ENCODE measurements at places on chromosomes 4 and X.

DNA sequence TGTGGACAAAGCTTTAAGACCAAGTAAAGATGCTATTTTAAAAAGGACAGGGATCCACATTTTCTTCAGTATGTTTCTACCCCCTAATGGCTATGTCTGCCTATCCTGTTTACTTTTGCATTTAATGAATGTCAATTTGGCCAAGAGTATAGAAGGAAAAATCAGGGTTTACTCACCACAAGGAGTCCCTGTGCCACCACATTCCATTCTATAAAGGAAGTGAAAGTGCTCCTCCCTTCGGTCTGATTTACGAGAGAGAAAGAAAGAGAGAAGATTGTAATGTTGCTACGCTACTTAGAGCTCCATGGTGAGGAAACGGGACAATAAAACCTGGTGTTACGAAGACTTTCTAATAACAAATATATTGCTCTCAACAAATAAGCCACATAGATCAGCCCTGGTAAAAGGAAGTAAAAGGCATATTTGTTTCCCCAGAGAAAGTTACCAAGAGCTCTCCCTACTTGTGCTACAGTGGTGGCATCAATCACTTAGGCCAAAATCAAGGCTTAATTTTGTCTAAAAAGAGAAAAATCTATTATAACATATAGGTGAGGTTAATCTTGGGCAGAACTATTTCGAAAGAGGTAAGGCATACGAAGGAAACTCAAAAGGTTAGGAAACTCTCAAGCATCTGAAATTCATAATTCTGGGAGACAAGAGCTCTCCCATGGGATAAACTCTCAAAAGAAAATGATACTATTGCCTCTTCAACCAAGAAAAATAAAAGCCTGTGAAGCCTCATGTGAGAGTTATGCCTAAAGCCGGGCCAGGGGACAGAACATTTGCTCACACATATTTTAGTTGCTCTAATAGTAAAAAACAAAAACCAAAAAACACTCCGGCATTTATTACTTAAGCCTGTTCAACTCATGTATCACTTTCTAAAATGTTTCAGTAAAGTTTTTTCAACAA, 29.5 kb downstream of the TAPT1 start:
- DNase-seq: no peak

- DNase-seq: no peak
Observed at GRCh38 chrX:41291309-41291708, 42.7 kb upstream of the DDX3X start.

- no peak for DNase-seq
Observed at GRCh38 chr4:3760841-3761240, 5.3 kb upstream of the ADRA2C start.

GRCh38 chrX:149213264-149213663, 291.8 kb downstream of the IDS start:
- no peak for DNase-seq

GRCh38 chr4:69124941-69125340, 28.7 kb downstream of the UGT2B7 start:
- DNase-seq: no peak

GRCh38 chrX:143306991-143307937, 210.0 kb downstream of the SPANXN3 start:
- DNase-seq: no peak

- DNase-seq: no peak
Observed at GRCh38 chr4:182695842-182696241, 221.3 kb downstream of the DCTD start.

DNA sequence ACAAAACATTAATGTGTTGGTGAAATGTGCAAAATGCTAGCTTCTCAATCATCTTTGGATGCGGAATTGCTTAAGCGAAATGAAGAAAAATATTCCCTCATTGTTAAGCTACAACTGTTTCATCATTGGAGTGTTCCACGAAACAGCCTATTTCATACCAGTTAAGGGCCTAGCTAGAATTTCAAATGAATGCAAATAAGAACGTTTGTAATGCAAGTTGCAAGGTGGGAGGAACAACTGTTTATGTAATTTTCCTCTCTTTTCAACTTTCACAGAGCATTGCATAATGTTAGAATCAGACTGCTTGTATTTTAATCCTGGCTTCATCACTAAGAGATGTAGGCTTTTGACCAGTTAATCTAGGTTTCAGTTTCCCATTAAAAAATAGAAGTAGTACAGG, 480.1 kb downstream of the IL1RAPL1 start:
- no peak for DNase-seq

DNA sequence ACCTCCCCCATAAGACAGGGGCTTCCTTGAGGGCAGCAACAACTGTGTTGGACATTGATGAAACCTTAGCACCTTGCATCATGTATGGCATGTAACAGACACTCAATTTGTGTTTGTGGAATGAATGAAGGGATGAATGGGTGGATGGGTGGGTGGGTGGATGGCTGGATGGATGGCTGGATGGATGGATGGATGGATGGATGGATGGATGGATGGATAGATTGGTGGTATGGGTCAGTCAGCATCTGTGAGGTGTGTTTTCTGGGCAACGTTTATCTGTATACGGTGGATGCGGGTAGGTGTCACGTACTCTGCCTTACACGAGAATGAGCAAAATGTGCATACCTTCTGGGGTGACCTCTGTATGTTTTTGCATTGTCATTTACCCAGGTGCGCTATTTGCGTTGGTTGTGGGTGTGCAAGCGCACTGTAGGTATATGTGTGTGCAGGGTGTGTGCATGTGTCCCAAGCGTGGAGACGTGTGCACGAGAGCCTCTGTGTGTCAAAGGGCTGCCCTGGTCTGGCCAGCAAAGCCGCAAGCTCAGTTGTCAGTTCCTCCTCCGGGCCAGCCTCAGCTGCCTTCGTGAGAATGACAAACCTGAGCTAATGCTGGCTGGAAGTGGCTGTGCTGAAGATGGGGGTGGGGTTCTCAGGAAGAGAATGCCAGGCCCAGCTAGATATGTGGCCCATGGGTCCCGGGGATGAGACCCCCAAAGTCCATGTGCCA, 26.5 kb downstream of the ELF4 start:
- DNase-seq: no peak

GRCh38 chrX:119661486-119661885, 31.5 kb downstream of the SEPTIN6 start:
- DNase-seq: no peak

GRCh38 chr4:181792641-181793040, 450.6 kb upstream of the TENM3 start:
- DNase-seq: no peak

DNA sequence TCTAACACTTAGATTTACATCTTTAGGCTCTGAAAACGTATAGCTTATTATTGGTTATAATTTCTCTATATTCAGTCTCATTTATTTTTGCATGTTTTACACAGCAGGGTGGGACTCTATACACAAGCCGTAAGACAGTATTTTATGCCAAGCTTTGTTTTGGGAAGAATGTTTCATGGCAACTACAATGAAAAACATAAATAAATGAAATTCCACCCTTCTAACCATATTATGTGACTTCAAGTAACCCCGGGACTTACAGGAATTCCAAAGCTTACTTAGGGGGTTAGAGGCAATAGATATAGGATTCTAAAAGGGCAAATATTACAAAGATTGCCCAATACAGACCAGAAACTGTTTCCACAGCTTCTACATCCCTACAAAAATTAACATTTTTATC, 370.9 kb downstream of the PRR32 start:
- no peak for DNase-seq

DNA sequence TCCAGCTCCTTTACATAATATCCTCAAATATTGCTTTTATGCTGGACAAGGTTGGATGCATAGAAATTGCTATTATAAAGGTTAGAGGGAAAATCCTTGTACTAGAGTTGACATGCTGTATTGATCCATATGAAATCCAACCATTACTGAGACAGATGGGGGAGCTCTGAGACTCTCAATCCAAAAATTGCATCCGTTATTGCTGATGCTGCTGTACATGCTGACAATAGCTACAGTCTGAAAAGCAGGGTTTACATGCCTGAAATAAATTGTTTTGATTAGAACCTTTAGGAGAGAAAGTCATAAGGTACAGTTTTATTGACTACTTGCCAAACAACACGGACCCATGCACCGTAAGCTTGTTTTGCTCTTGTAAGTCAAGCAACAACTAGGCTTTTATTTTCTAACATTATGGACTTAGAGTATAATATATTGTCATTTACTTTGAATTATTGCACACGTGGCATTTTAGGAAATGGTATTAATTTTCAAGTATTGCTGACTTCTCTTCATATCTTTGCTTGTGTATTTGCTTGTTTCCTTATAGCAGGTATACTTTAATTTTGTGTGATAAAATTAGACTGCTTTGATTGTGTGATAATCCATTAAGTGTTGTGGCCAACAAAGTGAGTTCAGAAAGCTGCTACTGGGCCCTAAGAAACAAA, 1365.2 kb downstream of the STIM2 start:
- DNase-seq: no peak

GRCh38 chrX:73877687-73878086, 314.7 kb downstream of the CHIC1 start:
- no peak for DNase-seq

GRCh38 chrX:31421441-31421840, 349.6 kb upstream of the FTHL17 start:
- no peak for DNase-seq

DNA sequence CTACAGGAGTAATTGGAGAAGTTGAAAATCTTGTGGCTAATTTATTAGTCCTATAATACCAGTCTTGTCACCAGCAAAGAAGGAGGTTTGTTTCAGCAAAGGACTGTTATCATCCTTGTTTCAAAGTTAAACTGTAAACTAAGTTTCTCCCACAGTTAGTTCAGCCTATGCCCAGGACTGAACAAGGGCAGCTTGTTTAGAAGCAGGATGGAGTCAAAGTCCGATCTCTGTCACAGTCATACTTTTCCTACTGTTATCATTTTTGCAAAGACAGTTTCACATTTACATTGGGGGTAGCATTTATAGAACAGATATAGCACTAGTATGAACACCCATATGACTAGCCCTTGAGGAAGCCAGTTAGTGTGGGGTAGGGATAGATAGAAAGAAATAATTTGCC, 46.4 kb downstream of the AKAP4 start:
- no peak for DNase-seq

DNA sequence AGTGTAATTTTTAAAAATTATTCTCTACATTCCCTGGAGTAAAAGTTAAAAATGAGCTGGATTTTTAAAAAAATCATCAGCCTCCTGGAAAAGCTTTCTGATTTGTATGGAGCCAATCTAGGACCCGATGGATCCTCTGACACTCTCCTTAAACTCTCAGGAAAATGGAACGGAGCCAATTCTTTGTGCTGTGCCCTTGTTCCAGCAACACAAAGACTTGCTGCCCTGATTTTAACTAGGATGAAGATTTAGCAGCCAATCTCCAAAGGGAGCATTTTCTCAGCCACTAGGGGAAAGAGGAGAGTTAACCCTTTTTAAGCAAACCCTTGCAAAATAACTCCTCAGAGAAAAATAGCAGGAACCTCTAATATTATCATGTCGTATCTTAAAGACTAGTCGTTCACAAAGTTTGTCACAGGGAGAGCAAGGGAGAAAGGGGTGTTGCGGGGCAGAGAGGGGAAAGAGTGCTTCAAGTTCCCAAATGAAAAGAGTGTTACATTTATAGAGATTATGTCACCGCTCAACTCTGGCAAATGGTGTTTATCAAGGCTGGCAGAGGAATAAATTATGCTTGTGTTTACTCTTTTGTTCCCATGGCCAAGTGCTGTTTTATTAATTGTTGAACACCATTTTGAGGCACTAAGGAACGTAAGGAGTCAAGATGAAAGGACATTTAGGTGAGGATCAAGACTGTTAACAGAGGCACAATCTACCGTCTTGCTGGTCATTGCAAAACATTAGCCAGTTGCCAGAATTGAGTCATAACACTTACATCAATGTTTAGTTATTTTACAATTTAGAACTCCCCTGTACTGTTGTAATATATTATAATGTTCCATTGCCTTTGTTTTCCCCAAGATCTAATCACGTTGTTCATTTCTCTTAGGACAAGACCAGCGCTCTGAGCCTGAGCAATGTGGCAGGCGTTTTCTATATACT, 250.7 kb downstream of the THOC2 start:
- no peak for DNase-seq

DNA sequence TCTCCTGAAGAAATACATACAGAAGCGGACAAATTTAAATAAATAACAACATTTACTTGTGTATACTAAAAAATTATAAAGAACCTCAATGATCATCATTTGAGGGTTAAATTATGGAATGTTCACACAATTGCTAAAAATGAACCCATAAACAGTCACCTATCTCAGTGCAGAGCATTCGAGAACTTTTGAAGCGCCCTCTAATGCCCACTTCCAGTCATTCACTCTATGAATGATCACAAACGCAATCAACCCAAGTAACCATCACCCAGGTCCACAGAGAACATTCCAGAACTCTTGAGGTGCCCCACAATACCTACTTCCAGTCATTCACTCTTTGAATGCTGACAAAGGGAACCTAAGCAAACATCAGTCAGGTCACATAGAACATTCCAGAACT, 103.5 kb upstream of the PLAC1 start:
- peak; percentile 23 for DNase-seq

Data from NCI-H1694 (cell line).